ENCODE measurements at places on chromosomes 2 and 18.

DNA sequence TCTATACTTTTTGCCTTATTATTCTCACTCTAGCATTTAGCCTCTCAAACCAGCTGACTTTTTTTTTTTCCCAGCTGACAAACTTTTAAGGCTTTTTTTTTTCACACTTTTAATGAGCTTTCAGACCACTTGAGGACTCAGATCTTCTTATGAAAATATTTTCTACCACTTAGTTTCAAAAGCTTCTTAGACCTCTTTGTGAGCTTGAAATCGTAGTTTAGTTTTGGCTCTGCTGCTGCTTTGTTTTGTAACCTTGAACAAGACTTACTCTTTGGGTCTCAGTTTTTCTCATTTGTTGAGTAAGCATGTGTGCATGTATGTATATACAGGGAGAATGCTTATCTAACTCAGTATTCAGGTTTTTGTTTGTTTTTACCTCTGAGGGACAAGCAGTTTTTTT lies 3.5 kb downstream of the NBEAL1 start:
- DNase-seq = no peak

DNA sequence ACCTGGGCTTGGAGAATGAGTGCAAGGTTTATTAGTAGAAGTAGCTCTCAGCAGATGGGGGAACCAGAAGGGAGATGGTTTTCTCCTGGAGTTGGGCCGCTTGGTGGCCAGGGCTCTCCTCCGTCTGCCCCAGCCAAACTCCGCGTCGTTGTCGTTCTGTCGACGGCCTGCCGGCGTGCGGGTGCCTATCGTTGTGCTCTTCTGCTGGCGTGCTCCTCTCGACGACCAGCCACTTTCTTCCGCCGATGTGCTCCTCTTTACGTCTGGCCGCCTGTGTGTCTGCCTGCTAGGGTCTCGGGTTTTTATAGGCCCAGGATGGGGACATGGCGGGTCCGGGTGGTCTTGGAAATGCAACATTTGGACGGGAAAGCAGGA lies 119.1 kb downstream of the BMPR2 start:
- DNase-seq = no peak

DNA sequence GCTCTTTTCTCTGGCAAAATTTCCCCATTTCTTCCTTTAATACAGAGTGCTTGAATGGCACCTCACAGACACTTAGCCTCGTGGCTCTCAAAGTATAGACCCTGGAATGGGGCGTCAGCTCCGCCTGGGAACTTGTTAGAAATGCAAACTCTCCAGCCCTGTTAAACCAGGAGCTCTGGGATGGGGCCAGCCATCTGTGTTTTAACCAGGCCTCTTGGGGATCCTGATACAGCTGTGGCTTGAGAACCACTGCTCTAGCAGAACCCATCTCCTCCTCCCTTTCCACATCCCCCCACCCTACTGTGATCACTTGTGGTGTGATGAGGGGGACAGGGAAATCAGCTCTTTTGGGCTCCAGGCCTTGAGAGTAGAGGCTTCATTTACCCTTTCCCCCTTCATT lies 15.9 kb downstream of the LTBP1 start:
- DNase-seq = no peak

- DNase-seq = no peak
Observed at GRCh38 chr2:125711075-125711474, 944.9 kb upstream of the GYPC start.

DNA sequence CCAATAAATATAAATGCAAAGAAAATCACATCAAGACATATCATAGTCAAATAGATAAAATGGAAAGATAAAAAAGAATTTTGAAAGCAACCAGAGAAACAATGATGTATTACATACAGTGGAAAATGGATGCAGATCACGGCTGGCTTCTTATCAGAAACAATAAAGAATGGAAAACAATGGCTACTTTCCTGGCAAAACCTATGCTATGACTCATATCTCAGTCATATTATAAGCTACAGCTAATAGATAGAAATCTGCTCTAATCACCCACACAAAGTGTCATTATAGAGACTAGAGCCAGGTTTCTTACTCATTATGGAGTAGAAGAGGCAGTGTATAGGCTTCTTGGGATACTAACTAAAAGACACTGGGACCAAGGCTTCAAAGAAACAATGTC lies 93.5 kb upstream of the TACR1 start:
- DNase-seq = no peak

DNA sequence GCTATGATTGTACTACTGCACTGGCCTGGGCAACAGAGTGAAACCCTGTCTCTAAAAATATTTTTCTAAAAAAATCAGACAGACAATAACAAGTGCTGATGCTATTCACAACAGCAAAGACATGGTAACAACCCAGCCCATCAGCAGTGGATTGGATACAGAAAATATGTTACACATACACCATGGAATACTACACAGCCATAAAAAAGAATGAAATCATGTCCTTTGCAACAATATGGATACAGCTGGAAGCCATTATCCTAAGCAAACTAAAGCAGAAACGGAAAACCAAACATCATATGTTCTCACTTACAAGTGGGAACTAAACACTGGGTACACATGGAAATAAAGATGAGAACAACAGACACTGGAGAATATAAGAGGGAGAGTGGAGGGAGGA lies 19.9 kb downstream of the FAM161A start:
- no peak for DNase-seq

DNA sequence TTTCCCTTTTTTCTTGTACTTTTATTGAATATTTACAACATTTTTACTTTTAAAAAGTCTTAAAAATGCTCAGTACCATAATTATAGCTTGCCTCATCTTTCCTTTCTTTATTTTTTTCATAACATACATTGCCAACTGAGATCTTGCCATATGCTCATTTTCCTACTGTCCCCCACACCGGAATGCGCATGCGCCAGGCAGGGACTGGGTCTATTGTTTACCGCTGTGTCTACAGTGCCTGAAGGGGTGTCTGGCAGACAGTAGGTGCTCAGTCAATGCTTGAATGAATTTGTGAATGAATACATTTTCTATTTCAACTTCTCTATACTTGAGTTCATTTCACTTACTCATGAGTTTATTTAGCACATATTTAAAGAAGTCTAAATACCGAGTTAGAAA lies 158.0 kb downstream of the CYP26B1 start:
- DNase-seq = no peak

- no peak for DNase-seq
Observed at GRCh38 chr2:143435131-143435530, 305.9 kb downstream of the ARHGAP15 start.

GRCh38 chr2:134138115-134138514 lies 115.8 kb upstream of the MGAT5 start:
- no peak for DNase-seq

DNA sequence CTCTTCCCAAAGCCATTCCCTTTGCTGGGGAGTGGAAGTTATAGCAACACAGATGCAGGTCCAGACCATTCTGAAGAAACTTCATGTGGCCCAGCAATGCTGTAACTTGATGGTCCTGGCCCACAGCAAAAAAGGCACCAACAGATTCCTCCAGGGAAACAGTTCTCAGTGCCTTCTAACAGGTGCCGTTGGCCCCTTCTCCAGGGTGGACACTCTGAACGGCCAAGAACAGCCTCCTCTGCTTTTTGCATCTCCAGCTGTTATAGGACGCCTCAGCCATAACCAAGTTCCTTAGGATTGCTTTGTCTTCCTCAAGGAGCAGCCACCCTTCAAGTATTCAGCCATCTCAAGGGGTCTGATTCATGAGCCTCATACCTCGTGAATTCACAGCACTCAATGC lies 38.0 kb downstream of the MARCO start:
- DNase-seq = no peak

GRCh38 chr18:136433-136832 lies 21.9 kb upstream of the USP14 start:
- DNase-seq = no peak

GRCh38 chr2:214542866-214543265 lies 132.0 kb downstream of the VWC2L start:
- no peak for DNase-seq

GRCh38 chr2:64586883-64587481 lies 62.9 kb downstream of the AFTPH start:
- DNase-seq = no peak

- DNase-seq = no peak
Observed at GRCh38 chr2:123808243-123808642, 216.8 kb upstream of the CNTNAP5 start.

DNA sequence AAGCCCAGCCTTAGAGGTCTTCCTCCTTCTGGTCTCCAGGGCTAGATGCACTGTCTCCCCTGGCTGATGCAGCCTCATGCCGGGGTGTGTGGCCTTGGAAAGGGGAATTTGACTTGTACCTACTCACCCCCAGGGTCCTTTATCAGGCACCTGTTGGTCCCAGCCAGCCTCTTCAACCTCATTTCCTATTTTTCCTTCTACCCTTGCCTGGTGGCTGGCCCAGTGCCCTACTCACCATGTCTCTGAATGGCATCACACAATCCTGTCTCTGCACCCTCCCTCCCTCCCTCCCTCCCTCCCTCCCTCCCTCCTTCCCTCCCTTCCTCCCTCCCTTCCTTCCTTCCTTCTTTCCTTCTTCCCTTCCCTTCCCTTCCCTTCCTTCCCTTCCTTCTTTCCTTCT lies 17.1 kb upstream of the ST3GAL5 start:
- DNase-seq = no peak

GRCh38 chr2:28545590-28546200 lies 49.8 kb downstream of the PLB1 start:
- no peak for DNase-seq

GRCh38 chr2:98598781-98599428 lies 9.4 kb downstream of the COA5 start:
- no peak for DNase-seq

DNA sequence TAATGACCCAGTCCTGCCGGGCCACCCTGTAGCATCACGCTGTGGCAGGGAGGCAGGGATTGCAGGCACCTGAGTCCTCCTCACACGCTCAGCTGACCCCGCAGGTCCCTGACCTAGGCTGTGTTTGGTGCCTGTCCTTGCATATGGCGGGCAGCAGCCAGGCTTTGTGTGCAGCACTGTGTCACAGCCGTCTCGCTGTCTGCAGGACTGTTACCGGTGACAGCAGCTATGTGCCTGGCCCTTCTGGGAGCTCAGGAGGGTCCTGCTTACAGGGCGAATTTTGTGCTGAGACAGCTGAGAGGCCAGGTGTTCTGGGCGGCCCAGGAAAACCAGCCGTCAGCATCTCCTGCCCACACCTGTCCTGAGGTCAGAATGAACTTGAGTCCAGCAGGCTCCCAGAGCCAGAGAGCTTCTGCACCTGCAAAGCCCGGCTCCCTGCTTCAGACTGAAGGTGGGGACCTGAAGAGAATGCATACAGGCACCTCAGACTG lies 10.4 kb upstream of the ARID5A start:
- no peak for DNase-seq

- DNase-seq = no peak
Observed at GRCh38 chr2:136305517-136306192, 187.7 kb upstream of the CXCR4 start.

DNA sequence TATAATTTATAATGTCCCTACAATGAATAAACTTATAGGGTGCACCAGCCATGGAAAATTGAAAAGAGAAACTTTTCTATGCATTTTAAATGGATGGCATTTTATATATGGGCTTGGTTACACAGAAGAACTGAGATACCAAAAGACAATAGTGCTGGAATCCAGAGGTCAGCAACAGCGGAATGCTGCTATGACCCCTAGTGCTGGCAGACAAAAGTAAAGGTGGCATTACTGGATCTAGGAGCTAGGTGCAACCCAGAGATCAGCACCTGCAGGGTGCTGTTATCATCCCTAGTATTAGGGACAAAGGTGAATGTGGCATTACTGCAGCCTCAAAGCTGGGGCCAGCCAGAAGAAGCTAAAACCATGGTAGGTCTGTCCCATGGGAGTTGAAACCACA lies 392.7 kb upstream of the ST6GAL2 start:
- no peak for DNase-seq

- no peak for DNase-seq
Observed at GRCh38 chr18:5334456-5335075, 39.0 kb upstream of the ZBTB14 start.

GRCh38 chr2:43207553-43208300 lies 18.7 kb downstream of the ZFP36L2 start:
- no peak for DNase-seq

DNA sequence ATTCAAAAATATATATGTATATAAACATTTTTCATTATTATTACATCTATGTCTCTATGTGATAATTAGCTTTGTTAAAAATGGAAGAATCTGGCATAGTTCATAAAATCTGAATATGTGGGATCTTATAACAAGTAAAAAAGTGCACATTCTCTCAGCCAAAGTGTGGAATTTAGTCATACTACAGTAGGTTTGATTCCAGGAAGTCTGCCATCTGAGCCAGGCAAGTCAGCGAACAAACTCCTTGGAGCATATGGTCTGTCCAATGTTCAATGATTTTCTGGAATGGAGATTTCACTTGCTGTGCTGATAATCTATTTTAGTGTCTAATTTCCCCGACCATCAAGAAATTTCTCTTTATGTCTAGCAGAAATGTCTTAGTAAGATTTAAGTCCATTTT lies 1033.2 kb upstream of the NXPH2 start:
- DNase-seq = no peak

- DNase-seq = no peak
Observed at GRCh38 chr18:48135436-48135966, 205.0 kb upstream of the SMAD2 start.

DNA sequence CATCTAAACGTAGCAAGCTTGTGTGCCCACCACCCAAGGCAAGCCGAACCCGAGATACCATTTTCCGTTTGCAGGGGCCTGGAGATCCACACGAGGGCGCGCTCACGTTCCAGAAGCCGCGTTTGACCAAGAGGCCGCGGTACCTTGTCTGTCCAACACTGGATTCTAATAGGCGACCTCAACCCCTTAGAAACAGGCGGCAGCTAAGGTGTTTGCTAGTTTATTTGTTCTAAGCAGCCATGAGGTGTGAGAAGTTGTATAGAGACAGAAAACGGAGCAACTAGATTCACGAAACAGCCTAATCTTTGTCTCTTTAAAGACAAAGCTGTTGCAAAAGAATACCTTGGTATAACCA lies 4.2 kb downstream of the HOXD11 start:
- no peak for DNase-seq

- no peak for DNase-seq
Observed at GRCh38 chr2:19106376-19106775, 252.0 kb downstream of the OSR1 start.

DNA sequence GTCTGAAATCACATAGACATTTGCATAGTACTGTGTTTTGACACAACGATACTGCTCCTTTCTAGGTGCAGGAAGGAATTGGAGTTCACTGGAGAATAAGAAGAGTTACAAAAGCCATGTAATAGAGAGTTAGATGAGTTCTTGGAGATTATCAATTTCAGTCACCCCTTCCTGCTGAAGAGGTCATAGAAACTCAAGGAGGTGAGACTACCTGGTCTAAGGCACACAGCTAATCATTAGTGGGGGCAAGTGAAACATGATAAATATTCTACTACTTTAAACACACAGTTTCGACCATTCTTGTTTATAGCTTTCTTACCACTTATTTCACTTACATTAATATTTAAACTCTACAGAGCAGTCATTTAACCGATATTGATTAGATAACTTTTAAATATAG lies 286.9 kb upstream of the NXPH2 start:
- DNase-seq = no peak
